Nucleus accumbens (tissue), 56 donors: ENCODE measurements at places on chromosomes 1 and 21.

DNA sequence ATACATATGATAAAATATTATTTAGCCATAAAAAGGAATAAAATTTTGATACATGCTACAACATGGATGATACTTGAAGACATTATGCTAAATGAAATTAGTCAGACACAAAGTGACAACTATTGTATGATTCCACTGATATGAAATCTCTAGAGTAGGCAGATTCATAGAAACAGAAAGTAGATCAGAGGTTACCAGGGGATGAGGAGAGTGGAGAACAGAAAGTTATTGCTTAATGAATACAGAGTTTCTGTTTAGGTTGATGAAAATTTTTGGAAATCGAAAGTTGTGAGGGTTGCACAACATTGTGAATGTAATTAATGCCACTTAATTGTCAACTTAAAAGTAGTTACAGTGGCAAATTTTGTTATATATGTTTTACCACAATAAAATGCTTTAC lies 315.7 kb upstream of the USP25 start:
- DNase-seq = no peak

DNA sequence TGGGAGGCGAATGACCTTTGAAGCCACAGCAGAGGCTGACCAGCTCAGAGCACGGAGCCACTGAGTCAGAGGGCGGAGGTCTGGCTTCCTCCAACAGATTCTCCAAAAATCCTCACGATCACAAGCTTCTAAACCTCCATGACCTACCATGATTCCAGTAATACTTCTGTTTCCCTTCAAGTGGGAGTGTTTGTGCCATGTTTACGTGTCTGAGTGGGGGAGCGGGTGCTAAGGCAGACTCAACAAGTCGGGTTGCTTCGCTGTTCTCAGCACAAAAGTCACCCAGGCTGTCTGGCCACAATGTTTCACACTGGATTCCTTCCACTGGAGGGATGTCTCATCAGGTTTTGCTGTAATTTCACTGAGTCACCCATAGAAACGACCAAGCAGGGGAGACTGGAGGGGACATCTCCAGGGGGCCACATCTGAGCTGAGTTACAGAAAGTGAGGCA lies 86.2 kb downstream of the SLC66A1 start:
- no peak for DNase-seq

GRCh38 chr1:16644193-16644481 lies 22.6 kb downstream of the RNU1-3 start:
- no peak for DNase-seq

DNA sequence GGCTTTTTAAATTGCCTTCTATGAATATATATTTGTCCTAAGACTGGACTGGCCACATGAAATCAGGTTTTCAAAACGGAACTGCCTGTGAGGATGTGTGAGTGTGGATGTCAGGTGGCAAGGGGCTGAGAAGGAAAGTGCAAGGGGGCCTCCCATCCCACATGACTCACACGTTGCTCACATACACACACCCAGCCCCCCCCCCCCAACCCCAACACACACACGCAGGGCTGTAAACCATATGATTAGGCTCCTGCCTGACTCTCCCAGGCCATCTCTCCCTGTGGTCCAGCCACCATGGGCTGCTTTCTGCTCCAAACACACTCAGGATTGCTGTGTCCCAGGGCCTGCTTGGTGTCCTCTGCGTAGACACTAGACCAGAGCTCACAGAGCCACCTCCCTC lies 22.4 kb downstream of the DEGS1 start:
- no peak for DNase-seq

- no peak for DNase-seq
These were observed 97.1 kb downstream of the DIRAS3 start for GRCh38 chr1:67953301-67953700.
